ENCODE measurements at places on chromosomes 5 and 9.

- peak; percentile 61 for DNase-seq
Observed at GRCh38 chr5:75435096-75435495, 76.3 kb downstream of the CERT1 start.

DNA sequence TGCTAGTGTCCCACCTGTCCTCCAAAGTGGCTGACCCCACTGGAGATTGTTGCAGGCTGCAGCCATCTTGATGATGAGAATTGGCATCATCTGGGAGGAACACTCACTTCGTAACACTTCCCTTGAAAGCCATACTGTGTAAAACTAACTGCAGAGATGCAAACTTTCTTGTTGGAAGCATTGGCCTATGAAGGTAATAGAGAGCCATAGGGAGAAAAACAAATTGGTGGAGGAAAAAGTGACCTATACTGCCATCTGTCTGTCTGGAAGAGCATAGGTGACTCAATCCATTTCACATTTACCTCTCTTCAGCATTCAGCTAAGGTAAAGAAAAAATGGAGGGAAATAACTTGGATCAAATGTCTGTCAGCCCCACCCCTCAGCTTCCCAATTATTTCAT is 473.4 kb downstream of the NTRK2 start:
- no peak for DNase-seq

DNA sequence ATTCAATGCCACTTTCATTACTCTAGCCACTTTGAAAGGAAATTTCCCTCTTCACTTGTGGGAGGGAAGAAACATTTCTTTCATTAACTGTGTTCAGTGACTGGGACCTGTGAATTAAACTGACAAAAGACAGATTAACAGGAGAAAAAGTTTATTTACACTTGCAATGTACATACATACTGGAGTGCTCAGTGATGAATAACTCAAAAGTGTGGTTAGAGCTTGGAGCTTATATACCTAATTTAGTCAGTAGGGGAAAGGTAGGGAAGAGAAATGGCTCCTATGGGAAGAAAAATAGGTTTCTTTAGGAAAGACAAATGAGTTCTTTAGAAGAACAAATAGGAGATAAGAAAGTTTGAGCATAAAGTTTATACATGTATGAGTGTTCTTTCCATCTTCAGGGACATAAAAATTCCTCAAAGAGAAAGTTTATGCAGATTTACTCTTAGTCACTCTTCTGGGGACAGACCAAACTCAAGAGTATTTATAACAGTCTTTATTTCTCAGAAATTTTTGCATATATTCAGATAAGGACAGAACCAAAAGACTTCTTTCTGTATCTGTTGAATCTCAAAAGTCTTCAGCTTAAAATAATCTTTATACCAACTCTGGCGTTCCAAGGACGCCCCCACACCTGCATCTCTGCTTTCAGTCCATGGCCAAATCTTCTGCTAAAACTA is 120.0 kb upstream of the RAI14 start:
- DNase-seq: no peak

DNA sequence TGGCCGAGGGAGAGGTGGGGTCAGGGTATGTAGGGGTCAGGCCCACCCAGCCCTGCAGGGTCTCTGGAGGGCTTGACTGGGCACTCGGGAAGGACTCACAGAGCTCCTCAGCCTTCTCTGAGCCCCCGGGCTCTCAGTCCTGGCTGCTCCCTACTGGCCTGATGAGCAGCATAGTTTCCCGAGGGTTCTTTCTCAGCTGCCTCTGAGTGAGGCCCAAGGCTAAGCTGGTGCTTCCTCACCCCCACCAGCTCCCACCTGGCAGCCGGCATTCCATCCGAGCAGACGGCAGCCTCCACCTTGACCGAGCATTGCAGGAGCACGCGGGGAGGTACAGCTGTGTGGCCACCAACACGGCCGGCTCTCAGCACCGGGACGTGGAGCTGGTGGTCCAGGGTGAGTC is 56.0 kb downstream of the HMCN2 start:
- no peak for DNase-seq

DNA sequence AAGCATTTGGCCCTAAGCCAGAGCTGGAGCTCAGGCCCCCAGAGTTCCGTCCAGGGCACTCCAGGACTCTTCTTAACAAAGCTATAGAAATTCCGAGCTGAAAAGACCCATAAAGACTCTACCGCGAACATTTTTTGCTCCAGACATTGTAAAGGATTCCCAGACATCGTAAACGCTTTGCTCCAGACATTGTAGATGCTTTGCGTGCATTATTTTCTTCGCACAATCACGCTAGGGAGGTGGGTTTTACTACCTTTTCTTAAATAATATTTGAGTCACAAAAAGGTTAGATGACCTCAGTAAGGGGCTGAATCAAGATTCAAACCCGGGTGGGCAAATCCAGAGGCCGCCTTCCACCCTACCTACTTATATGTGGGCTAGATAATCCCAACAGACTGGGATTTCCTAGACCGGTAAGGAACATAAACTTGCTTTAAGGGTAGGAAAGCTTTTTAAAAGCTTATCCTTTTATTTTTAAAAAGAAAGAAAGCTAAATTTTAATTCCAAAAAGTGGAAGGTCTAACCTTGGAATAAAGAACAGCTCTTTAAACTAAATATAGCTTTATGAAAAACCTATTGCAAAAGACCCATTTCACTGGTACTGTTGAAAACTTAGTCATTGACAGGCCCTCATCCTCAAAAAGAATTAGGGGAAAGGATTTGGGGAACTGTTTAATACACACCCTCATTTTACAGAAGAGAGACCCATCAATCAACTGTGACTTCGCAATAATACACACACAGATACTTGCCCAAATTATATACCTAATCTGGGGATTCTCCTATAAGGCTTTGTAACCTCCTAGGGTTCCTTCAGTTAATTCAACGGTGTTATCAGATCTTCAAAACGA is 822 bp upstream of the TNIP1 start:
- peak; percentile 75 for DNase-seq

- DNase-seq: peak; percentile 37
Observed at GRCh38 chr5:103393101-103393754, 134.7 kb downstream of the MACIR start.

DNA sequence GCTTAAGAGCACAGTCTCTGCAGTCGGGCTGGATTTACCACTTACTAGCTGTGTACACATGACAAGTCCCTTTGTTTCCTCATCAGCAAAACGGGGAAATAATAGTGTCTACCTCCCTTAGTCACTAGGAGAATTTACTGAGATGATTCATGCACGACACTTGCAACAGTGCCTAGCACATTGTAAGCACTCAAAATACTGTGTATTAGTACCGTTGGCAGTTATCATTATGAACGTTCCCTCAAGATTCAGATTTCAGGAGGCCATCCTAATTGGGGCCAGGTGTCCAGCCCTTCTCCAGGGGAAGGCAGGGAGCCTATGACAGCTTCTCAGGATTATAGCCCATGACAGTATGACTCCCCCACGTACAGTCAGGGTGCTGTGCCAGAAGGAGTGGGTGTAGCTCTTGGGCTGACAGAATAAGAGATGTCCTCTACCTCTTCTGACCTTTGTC is 164.3 kb downstream of the DOCK2 start:
- peak; percentile 80 for DNase-seq

DNA sequence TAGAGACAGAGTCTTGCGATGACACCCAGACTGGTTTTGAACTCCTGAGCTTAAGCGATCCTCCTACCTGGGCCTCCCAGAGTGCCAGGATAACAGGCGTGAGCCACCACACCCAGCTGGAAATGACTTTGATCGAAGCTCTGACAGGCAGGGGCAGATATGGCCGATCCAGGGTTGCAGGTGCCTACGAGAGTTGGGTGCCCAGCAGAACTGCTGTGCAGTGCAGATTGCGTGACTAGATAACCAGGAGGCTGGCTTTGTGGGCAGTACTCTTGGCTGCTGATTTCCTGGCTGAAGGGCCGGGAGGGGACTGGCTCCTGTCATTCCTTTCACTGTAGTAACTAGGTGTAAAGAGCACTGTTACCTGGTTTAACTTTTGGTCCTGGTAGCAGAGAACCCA is 11.8 kb downstream of the TBC1D13 start:
- DNase-seq: no peak

DNA sequence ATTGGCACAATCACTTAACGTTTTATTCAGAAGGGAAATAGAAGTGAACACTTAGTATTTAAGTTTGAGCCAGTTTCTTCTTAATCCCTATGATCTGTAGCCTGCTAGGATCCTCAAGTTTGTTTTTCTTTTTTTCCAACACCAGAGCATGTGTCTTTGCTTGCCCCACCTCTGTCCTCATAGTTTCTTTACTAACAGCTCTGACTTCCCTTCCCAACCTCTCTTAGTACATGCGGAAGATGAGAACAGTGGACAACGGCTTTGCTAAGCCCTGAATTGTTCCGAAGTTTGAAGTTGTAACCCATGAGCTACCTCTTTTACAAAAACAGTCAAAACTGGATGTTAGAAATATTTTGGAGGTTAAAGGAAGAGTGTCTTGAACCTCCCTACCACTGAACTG is 61.7 kb upstream of the TAF11L2 start:
- no peak for DNase-seq

DNA sequence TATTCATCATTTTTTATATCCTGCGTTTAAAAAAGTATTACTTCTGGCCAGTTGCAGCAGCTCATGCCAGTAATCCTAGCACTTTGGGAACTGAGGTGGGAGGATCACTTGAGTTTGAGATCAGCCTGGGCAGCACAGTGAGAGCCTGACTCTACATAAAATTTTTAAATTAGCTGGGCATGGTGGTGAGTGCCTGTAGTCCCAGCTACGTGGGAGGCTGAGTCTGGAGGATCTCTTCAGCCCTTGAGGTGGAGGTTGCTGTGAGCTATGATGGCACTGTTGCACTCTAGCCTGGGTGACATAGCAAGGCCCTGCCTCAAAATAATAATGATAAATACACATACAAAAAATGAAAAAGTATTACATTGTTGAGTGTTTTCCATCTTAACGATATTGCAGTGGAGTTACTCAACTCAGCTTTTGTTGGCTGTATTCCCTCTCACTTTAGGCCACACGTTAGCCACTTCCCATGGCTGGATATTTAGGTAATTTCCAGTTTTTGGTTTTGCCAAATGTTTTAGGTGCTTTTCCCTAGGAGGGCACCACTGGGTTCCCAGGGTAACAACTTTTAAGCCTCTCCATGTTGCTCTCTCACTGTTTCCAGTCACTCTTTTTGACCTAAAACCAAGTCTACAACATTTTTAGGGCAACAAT is 20.6 kb downstream of the SHB start:
- peak; percentile 63 for DNase-seq

- DNase-seq: no peak
Observed at GRCh38 chr9:1440256-1440655, 390.1 kb downstream of the DMRT2 start.

DNA sequence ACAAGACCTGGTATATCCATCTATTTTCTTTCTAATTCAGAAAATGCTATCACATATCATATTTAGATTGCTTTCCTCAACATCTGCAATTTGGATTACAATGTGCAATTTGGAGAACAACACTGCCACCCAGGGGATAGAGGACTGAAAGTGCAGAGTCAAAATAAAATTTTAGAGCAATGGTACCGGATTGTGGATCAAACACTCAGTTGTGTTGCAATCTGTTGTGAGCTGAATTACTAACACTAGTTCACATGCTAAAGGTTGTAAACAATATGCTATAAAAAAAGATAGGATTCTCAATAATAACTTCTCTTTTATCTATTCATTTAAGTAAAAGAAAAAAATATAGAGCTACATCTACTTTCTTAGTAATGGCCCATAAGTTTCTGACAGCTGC is 11.9 kb upstream of the SRFBP1 start:
- DNase-seq: peak; percentile 36

- no peak for DNase-seq
Observed at GRCh38 chr9:22036866-22037626, 27.9 kb upstream of the CDKN2B start.

DNA sequence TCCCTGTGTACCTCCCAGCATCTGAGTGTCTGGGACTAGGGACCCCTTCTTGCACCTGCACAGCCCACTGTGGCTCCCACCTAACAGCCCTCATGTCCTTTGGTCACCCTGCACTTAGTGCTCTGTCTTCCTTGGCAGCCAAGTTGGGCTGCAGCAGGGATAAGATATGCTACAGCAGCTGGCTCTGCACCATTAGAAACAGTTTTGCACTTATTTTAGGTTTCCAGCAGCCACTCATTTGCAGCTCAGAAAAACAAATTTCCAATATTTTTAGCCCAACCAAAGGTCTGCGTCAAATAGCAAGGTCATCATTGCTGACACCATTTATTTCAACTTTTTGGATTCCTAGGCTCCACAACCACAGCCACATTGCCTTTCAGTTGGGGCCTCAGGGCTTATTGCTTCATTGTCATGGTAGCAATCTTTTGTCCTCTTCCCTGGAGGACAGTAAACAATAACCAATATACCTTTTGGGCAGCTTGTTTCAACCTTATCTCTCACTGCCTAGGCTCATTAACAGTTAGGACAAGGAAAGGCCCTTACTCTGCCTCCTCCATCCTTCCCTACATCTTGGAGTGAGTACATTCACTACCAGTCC is 263.9 kb downstream of the COX7C start:
- DNase-seq: no peak

- no peak for DNase-seq
Observed at GRCh38 chr9:20191228-20191840, 402.5 kb upstream of the SLC24A2 start.

GRCh38 chr9:75950998-75951397 is 60.5 kb downstream of the PCSK5 start:
- no peak for DNase-seq
